ENCODE measurements at places on chromosomes 6 and 20. TPM values are rescaled to one million over a fixed set of nuclear protein-coding genes. Genes with fewer than 3 reads are reported as not detected.

OR2J3 gene
- not detected for total RNA-seq

NOX3 gene
- total RNA-seq, result not detected

GRCh38 chr6:169445227-169445626 is 191.6 kb upstream of the THBS2 start:
- DNase-seq, result no peak

DNA sequence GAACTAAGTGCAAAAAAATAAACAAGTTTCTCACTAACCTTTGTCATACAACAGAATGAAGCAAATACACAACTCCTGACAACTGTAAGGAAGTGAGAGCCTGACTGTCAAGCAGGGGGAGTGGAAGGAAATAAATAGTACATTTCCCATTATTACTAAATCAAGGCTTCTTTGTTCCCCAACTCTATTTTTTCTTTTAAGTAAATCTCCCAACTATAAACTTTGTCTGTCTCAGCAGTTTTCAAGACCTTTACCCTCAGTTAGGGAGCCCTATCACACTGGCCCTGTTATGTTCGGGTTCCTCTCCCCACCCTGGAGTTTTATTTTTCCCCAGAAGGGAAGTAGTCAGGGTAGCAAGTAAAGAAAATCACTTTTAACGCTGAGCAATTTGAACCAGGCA is 24.1 kb upstream of the IPCEF1 start:
- DNase-seq, result no peak
